ENCODE measurements at places on chromosomes 11 and 22. TPM values are rescaled to one million over a fixed set of nuclear protein-coding genes. Genes with fewer than 3 reads are reported as not detected.

- no peak overlapping the region for H3K4me3 ChIP-seq
- peak overlapping the region; percentile 63 for H3K27ac ChIP-seq
- no peaks in the 10 kb centered on the region for H3K36me3 ChIP-seq
- H3K27me3 ChIP-seq, result no peaks in the 10 kb centered on the region
These were observed 5.5 kb upstream of the SELENOH start for GRCh38 chr11:57735619-57736298.

DNA sequence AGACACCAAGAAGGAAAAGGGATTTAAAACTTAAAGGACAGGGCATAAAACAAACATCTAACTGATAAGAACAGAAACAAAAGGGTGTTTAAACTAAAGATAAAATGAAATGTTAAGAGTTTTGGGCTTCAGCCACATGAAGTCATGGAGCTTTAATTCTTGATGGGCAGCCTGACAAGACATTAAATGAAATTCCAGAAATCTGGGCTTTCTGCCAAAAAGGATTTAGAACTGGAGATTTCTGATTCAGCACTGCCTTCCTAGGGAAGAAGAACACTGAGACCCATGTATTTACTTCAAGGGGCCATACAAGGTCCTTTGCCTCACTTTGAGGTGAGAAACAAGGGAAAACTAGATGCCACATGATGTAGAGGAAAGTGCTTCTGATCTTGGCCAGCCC lies 355.9 kb upstream of the RAG2 start:
- no peak overlapping the region for H3K4me3 ChIP-seq
- no peak overlapping the region for H3K27ac ChIP-seq
- H3K27me3 ChIP-seq, result no peaks in the 10 kb centered on the region
- no peaks in the 10 kb centered on the region for H3K36me3 ChIP-seq
- no peak for DNase-seq

GRCh38 chr11:69055598-69056516 lies 7.1 kb downstream of the TPCN2 start:
- H3K36me3 ChIP-seq, result no peaks in the 10 kb centered on the region
- no peak for DNase-seq
- no peak overlapping the region for H3K4me3 ChIP-seq

GRCh38 chr11:1082728-1083620 lies 8.3 kb downstream of the MUC2 start:
- no peak overlapping the region for H3K27ac ChIP-seq
- DNase-seq, result no peak
- H3K27me3 ChIP-seq, result no peaks in the 10 kb centered on the region
- no peaks in the 10 kb centered on the region for H3K4me1 ChIP-seq
- no peak overlapping the region for H3K4me3 ChIP-seq

Gene CALCA
- total RNA-seq, result 0.34 TPM

DNA sequence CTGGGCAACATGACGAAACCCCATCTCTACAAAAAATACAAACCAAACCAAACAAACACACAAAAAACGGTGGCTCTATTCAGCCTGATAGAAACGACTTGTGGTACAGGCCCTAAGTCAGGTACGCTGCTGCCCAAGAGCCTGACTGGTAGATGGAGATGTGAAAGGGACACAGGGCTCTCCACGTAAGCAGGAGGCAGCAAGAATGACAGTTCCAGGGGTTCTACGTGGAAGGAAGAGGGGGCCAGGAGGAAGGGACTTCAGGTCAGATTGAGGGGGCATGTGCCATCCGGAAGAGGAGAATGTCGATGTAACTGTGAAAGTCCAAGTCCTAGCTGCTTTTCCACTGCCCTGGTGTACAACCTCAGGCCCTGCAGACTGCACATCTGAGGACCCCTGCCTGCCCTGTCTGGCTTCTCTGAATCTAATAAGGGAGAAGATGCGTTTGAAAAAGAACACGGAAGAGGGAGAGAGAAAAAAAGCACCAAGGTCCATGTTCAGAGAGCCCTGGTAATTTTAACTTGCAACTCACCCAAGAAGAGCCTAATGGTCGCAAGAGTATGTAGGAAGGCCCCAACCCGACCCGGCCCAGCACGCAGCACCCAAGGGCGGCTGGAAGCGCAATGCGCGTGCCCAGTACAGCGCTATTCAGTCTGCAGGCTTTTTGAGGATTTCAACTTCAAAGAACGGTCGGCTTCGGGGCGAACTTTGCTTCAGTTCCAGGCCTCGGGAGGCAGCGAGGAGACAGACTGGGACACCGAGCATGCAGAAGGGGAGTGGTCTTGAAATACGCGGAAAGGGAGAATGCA lies 909 bp upstream of the ZNRD2 start:
- no peak for DNase-seq
- no peaks in the 10 kb centered on the region for H3K27me3 ChIP-seq
- H3K36me3 ChIP-seq, result no peaks in the 10 kb centered on the region
- H3K4me3 ChIP-seq, result peak overlapping the region; percentile 95

Gene SLC25A45
- 8.7 TPM for total RNA-seq

GRCh38 chr11:10327254-10327653 lies 22.4 kb downstream of the ADM start:
- H3K27me3 ChIP-seq, result no peaks in the 10 kb centered on the region
- no peak for DNase-seq
- no peak overlapping the region for H3K27ac ChIP-seq
- no peaks in the 10 kb centered on the region for H3K36me3 ChIP-seq
- H3K4me3 ChIP-seq, result no peak overlapping the region
- peaks cover 32% of the 10 kb centered on the region for H3K4me1 ChIP-seq

- H3K4me3 ChIP-seq, result no peak overlapping the region
- H3K27me3 ChIP-seq, result no peaks in the 10 kb centered on the region
- no peaks in the 10 kb centered on the region for H3K36me3 ChIP-seq
- no peak overlapping the region for H3K27ac ChIP-seq
These were observed 33.8 kb downstream of the ZNF202 start for GRCh38 chr11:123707606-123708205.

Gene DBX1
- total RNA-seq, result not detected

GRCh38 chr11:492427-493226 lies 14.4 kb downstream of the RNH1 start:
- no peak overlapping the region for H3K4me3 ChIP-seq
- H3K27ac ChIP-seq, result no peak overlapping the region
- no peak for DNase-seq

Gene OR8D1
- not detected for total RNA-seq

DNA sequence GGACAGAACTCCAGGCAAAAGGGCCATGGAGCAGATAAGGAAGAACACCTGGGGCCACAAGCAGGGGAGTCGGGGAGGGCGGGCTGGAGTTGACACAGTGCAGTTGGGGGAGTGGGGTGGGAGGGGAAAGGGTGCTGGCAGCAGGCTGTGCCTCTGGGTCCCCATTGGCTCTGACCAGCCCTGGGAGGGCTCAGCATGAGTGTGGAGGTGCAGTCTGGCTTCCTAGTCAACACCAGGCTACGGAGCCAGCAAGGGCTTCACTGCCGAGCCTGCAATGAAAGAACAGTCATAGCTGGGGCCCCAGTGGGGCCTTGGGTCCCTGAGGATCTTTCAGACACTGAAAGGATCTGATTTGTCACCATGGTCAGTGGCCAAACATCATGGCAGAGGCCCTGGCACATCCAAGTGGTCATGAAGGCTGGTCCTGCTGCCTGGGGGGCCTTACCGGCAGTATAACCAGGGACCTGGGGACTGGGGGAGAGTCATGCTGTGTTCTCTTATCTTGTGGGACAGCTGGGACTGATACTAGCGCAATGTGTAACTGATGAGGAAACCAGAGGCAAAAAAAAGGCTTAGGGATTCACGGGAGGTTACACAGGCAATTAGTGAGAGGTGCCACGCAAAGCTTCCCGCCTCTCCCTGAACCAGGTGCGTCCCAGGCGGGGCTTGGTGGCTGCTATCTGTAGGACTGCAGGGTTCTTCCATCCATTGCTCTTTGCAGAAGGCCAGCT lies 11.6 kb downstream of the SLC37A2 start:
- no peak overlapping the region for H3K27ac ChIP-seq
- H3K36me3 ChIP-seq, result no peaks in the 10 kb centered on the region
- H3K4me1 ChIP-seq, result no peaks in the 10 kb centered on the region

- H3K4me1 ChIP-seq, result no peaks in the 10 kb centered on the region
- H3K27me3 ChIP-seq, result peaks cover 20% of the 10 kb centered on the region
- H3K4me3 ChIP-seq, result no peak overlapping the region
- no peaks in the 10 kb centered on the region for H3K36me3 ChIP-seq
These were observed 461.8 kb downstream of the BRD1 start for GRCh38 chr22:49365910-49366309.

- H3K27ac ChIP-seq, result no peak overlapping the region
- no peak for DNase-seq
- H3K4me1 ChIP-seq, result peaks cover under 1% of the 10 kb centered on the region
- no peaks in the 10 kb centered on the region for H3K27me3 ChIP-seq
These were observed 11.3 kb downstream of the IFT27 start for GRCh38 chr22:36764641-36765040.

Gene SHISA8
- 1.1 TPM for total RNA-seq

DNA sequence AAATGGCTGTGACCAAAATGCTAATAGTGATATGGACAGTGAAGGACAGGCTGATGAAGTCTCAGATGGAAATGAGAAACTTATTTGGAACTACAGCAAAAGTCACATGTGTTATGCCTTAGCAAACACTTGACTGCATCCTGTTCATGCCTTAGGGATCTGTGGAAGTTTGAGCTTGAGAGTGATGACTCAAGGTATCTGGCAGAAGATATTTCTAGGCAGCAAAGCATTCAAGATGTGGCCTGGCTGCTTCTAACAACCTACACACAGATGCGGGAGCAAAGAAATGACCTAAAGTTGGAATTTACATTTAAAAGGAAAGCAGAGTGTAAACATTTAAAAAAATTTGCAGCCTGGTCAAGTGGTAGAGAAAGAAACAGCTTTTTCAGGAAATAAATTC lies 28.1 kb upstream of the CD81 start:
- H3K36me3 ChIP-seq, result no peaks in the 10 kb centered on the region
- H3K4me3 ChIP-seq, result no peak overlapping the region
- H3K27ac ChIP-seq, result no peak overlapping the region
- no peak for DNase-seq
- no peaks in the 10 kb centered on the region for H3K27me3 ChIP-seq
- H3K4me1 ChIP-seq, result no peaks in the 10 kb centered on the region

Gene GATD1
- total RNA-seq, result 26.9 TPM

GRCh38 chr11:110716361-110716760 lies 4.1 kb upstream of the ARHGAP20 start:
- peaks cover 14% of the 10 kb centered on the region for H3K4me1 ChIP-seq
- H3K27ac ChIP-seq, result no peak overlapping the region
- no peak for DNase-seq

Gene ARRB1
- total RNA-seq, result 17.3 TPM

Gene DGKZ
- total RNA-seq, result 64.1 TPM

GRCh38 chr11:47791774-47792430 lies 24.8 kb upstream of the FNBP4 start:
- peaks cover 100% of the 10 kb centered on the region for H3K36me3 ChIP-seq
- H3K4me1 ChIP-seq, result peaks cover 4% of the 10 kb centered on the region
- DNase-seq, result no peak
- H3K4me3 ChIP-seq, result no peak overlapping the region

Gene GRK3
- total RNA-seq, result 5.5 TPM

Gene CCDC87
- total RNA-seq, result 0.36 TPM

DNA sequence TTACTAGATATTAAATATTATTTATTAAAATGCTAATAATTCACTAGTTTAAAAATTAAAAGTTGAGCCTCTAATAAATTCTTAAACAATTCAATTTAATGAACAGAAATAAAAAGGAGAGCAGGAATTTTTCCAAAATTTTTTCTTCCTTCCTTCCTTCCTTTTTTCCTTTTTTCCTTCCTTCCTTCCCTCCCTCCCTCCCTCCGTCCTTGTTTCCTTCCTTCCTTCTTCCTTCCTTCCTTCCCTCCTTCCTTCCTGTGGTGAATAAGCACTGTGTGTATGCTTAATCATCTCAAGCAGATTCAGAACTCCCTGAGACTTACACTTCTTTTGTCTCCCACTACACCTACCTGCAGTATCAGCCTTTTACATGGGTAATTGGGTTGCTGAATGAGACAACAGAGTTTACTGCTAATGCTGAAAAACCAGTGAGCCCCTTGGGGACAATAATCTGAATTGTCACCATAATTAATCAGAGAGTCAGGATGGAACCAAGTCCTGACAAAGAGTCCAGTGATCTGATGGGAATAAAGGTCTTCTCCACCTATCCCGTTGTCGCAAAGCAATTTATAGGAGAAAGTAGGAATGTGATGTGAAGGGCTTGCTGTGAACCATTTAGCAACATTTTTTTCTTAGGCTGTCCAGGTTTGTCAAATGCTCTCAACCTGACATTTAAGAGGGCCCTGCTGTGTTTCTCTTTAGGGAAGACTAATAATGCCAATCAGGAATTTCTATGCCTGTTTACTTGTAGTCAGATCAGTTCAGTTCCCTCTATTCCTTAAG lies 58.1 kb upstream of the CEP295 start:
- H3K36me3 ChIP-seq, result no peaks in the 10 kb centered on the region
- H3K27me3 ChIP-seq, result peaks cover 5% of the 10 kb centered on the region
- H3K4me3 ChIP-seq, result no peak overlapping the region
- H3K4me1 ChIP-seq, result no peaks in the 10 kb centered on the region
- no peak overlapping the region for H3K27ac ChIP-seq
- no peak for DNase-seq

DNA sequence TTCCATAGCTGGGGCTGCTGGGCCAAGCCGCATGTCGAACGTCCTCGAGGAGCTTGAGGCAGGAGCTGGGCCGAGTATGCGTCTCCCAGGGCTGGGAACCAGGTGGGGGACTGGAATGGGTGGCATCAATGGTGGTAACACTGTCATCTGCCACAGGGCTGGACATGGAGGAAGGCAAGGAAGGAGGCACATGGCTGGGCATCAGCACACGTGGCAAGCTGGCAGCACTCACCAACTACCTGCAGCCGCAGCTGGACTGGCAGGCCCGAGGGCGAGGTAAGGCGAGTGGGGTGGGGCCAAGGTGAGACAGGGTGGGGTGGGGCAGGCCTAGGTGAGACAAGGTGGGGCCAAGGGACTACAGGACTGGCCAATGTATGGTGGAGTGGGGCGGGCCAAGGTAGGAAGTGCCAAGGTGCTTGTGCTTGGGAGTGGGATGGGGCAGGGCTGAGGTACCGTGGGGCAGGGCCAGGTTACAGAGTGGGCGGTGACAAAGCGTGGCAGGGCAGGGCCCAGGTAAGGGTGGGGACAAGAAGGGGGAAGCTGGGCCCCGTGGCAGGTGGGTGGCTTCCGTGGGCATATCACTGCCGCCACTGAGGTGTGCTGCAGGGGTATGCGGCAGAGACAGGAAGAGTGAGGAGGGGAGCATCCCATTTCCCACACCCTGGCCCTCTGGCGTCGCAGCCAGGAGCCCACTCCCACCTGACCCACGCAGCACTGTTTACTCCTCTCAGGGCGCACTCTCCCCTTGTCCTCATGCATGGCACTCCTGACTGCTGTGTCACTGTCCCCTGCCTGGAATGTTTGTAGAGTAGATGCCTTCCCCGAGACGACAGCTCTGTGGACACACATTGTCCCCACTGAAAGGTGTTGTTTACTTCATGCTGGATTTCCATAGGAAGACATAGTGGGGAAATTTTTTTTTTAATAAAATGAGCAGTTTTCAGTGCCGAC lies 27.5 kb upstream of the DGCR8 start:
- no peak overlapping the region for H3K27ac ChIP-seq
- no peak for DNase-seq
- no peaks in the 10 kb centered on the region for H3K36me3 ChIP-seq

- H3K4me3 ChIP-seq, result no peak overlapping the region
- DNase-seq, result no peak
- no peaks in the 10 kb centered on the region for H3K36me3 ChIP-seq
- no peaks in the 10 kb centered on the region for H3K4me1 ChIP-seq
- no peaks in the 10 kb centered on the region for H3K27me3 ChIP-seq
- no peak overlapping the region for H3K27ac ChIP-seq
These were observed 669.1 kb downstream of the NTM start for GRCh38 chr11:132039521-132039920.

Gene MRGPRE
- total RNA-seq, result 0.34 TPM

Gene CTSD
- total RNA-seq, result 1,048 TPM

GRCh38 chr11:44004452-44005062 lies 43.2 kb upstream of the ACCSL start:
- H3K27me3 ChIP-seq, result no peaks in the 10 kb centered on the region
- H3K36me3 ChIP-seq, result no peaks in the 10 kb centered on the region
- H3K4me3 ChIP-seq, result no peak overlapping the region
- no peak for DNase-seq
- H3K4me1 ChIP-seq, result no peaks in the 10 kb centered on the region
